ENCODE measurements at places on chromosomes 4 and X.

GRCh38 chr4:125322366-125322730, 7.6 kb downstream of the FAT4 start:
- DNase-seq: no peak

- DNase-seq: no peak
These were observed 34.3 kb downstream of the NLGN3 start for GRCh38 chrX:71178908-71179307.

DNA sequence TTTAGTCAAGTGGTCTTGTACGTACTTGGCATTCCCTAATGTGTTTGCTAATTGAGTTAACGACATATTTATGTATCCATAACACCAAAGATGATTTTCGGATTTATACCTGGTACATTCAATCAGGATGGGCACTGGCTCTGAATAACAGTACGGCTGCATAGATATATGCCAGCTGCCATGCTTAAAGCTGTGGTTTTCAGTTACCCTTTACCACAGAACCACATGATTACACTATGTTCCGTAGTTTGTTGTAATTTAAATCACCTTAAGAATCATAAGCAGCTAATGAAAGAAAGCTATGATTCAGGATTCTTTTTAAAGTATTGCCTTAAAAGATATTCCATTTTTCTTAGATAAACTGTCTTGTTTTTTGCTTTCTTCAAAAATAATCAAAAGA, 53.6 kb downstream of the FIP1L1 start:
- DNase-seq: no peak

GRCh38 chr4:1871471-1872021, 353 bp downstream of the NSD2 start:
- DNase-seq: no peak

GRCh38 chr4:185115827-185116232, 27.2 kb upstream of the SLC25A4 start:
- DNase-seq: no peak
